Cortex of kidney (tissue), 1 donor: ENCODE measurements at places on chromosomes 2 and 18.

- no peak for DNase-seq
These were observed 98.7 kb upstream of the THOC1 start for GRCh38 chr18:366466-367061.

GRCh38 chr2:23760736-23761135, 166.2 kb downstream of the ATAD2B start:
- no peak for DNase-seq

GRCh38 chr2:42493468-42494354, at the start of gene KCNG3:
Gene KCNG3 (minus strand): TSS chr2:42493982. CDS start chr2:42493501, 481 bp downstream.
- no peak for DNase-seq

DNA sequence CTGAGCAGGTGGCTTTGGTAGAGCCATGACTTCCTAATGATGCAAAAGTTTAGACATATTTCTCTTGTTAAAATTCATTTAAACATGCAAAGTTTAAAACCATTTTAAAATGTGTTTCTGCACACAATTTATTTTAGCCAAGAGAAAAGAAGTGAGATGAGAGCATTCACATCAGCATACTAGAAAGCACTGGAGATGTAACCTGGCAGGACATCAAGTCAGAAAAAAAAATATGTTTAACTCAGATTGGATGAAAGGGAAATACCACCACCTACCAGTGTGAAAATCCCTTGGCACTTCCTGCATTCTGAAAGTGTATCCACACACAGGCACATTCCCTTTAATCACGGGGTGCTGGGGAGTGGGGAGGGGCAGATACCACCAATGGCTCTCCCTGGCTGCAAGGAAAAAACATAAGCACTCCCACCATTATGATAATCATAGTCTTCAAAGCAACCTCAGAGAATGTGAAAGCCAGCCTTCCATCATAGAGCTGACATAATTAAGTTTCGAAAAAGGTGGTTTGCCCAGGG, 25.0 kb downstream of the DNER start:
- DNase-seq = no peak

GRCh38 chr2:145140658-145141057, 620.7 kb upstream of the ZEB2 start:
- no peak for DNase-seq

- no peak for DNase-seq
These were observed 29.7 kb upstream of the NOSTRIN start for GRCh38 chr2:168772704-168773103.

- DNase-seq = no peak
These were observed 26.2 kb upstream of the CYP27A1 start for GRCh38 chr2:218755567-218756404.

DNA sequence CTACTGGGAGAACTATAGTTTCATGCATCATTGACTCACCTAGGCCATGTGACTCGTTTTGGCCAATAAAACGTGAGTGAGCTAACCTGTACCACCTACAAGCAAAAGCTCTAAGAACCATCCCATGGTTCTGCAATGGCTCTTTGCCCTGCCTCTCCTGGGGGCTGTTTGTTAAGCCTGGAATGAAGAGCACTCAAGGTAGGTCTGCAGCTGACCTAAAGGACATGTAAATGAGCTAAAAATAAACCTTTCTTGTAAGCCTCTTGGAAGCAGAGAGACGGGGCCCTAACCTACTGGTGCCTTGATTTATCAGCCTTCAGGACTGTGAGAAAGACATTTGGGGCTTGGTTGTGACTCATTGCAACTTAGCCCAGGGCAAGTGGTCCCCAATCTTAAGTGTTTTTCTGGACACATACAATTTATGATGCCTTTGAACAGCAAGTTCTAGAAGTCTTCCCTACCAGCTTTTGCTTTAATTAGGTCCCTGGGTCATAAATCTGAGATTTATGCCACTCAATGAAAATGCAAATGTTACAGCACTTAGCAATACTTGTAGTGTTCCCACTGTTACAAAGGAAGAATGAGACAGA, 107.4 kb downstream of the OSBPL6 start:
- no peak for DNase-seq

- DNase-seq = no peak
These were observed 18.8 kb upstream of the CASP10 start for GRCh38 chr2:201164166-201164565.

DNA sequence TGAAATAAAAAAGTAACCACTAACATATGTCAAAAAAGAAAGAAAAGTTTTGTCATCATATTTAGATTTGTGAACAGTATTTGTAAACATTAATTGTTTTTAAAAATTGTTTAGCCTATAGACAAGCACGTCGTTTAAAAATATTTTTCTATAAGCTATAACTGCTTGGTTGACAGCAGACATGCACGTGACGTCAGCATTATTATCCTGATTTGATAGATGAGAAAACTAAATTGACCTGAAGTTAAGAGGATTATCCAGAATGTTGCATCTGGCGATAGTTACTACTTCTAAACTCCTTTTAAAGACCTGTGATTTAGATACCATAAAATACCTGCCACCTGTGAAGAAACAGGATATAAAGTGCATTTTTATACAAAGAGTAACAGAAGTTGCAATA, 156.9 kb upstream of the BARD1 start:
- DNase-seq = no peak

DNA sequence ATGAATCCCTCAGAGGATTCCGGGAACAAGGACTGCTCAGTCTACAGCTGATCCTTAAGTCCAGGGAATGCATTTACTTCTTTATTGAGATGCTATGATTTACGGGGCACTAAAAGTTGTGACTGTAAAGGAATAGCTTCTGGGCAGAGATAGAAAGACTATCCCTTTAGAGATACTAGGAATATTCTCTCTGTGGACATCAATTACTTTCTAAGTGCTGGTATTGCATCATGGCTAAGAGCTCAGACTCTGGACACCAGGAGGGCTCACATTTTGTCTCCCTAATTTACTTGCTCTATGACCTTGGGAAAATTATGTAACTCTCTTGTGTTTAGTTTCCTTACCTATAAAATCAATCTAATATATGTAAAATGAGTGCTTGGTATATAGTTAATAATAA, 131.4 kb downstream of the AKAIN1 start:
- no peak for DNase-seq

DNA sequence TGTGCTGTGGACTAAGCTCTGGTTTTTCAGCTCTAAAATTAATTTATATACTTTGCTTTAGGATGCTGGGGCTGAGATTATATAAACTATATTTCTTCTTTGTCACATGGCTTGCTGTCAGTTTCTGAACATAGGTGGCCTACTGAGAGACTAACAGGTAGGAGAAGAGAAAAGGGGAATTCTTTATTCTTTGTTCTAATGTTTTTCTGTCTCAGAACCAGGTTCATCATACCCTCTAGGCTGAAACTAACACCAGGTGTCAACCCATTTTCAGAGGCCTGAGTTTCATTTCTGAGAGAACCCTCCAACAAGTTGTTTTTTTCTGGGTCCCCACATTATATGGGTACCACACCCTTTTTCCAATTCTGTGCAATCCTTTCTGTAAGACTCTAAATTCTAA, 843.6 kb downstream of the TRIB2 start:
- no peak for DNase-seq

GRCh38 chr2:216192181-216192580, 83.0 kb downstream of the XRCC5 start:
- DNase-seq = no peak

DNA sequence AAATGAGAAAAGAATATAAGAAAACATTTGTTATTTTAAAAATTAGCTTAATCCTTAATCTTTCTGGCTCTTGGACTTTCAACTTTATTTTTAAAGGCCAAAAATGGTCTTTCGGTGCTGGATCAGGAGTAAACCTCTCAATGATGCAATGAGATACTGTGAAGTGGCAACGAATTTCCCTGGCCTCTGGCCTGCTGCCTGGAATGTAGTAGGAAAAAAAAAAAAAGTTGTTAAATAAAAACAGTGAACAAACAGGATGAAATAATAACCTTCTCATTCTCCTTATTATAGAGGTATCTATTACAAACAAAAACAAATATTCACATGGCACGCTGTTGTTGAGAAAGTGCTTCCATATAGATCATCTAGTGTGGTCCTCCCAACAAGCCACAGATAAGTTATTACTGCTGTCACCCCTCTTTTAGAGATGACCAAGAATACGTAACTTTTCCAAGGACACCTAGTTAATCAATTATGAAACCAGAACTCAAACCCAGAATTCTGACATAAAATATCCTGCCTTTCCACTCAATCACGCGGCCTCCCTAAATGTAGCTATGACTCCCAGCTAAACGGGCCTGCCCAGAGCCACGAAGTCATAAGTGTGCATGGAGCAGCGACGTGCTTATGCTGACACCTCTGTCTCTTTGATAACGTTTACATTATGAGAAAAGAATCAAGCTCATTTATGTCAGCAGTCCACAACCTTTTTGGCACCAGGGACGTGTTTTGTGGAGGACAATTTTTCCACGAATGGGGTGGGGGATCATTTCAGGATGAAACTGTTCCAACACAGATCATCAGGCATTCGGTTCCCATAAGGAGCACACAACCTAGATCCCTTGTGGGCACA, 170.9 kb downstream of the BCL2 start:
- no peak for DNase-seq

GRCh38 chr2:220991972-220992371, 580.1 kb downstream of the EPHA4 start:
- no peak for DNase-seq

DNA sequence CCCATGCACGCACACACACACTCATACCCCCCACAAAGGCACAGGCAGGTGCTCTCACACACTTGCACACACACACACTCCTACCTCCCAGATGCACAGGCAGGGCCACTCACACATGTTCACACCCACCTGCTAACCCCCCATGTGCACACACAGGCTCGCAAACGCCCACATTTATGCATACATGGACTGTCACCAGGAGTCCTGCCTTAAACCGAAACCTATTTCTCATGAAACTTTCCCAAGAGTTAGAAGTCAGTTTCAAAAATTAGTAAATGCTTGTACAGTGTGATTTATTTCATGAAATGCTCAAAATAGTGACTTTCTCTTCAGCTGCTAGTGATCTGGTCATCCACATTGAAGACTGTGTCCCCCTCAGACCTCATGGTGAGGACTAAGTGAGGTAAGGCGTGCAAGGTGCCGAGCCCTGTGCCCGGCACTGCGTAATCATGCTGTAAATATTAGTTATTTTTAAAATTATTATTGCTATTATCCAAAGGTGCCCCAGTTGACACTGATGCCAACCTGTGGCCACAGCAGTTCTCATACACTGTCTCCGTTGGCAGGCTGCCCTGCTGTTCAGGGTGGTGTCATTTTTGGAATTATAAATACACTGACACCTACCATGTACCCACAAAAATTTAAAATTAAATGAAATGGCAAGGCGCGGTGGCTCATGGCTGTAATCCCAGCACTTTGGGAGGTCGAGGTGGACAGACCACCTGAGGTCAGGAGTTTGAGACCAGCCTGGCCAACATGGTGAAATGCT, 12.4 kb downstream of the CNNM4 start:
- no peak for DNase-seq

DNA sequence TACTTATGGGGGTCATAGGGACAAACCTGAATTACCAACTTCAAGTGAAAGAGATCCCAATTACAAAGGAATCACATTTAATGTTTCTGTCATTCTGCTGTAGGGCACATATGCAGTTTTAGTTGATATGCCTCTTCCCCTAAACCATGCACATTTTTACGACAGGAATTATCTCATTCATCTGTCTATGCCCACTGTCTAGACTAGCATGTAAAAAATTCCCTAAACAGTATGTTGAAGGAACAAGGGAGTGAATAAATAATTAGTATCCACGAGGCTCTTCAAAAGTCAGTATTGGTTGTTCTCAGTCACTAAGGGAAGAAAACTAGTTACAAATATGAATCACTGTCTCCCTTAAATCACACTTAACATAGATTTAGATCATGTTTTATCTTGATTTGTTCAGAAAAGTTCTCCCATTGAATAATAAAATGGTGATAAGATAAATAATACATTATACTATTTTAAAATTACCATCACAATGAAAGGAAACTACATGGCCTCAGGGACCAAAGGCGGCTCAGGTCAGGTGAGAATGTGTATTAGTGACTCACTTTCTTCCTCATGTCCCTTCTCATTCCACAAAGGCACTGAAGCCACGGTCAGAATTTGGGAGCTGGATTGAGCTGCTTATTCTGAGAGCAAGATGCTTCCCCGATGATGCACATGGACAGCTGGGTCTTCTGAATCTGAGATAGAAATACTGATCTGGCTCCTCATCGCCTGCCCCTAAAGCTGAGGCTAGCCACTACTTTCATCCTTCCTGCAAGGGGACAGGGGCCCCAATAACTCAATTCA, 29.1 kb downstream of the DYM start:
- no peak for DNase-seq

DNA sequence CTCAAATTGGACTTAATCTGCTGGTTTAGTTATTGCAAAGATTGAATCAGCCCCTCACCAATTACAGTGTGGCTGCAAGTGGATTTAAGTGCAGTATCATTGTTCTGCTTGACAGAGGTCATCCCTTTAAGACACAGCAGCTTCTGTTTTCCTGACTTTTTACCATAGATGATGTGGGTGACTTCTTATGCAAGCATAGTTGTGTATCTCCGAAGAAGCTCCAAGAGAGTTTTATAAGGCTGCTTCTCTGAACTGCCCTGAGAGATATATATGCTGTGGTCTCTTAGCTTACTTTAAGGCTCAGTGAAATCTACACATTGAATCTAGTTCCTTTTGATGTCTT, 3.5 kb downstream of the TRIB2 start:
- no peak for DNase-seq

DNA sequence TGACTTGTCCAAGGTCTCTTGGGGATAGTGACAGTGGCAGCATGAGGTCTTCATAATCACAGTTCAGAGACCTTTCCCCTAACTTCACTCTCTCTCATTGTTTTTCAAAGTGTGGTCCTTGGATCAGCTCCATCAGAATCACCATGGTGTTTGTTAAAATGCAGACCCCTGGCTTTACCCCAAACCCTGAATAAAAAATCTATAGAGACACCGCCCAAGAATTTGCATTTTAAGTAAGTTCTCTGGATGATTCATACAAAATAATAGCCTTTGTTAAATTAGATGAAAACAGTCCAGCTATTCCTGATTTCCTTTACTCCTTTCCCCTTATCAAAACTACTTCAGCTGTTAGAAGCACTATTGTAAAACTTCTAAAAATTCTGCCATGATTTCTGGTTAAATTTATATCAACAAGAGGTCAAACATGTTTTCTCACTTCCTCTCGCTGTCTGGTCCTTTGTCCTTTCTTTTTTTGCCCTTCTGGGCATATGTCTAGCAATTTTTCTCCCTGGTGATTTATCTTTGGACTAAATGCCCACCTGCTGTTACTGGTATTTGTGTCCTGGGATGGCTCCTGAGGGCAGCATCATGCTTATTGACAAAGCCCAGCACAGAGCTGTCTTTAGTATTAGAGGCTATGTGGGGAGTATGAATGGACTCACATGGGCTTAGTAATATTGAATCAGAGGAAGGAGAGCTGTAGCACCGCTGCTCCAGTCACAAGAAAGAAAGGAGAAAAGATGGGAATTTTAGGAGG, 63.4 kb downstream of the LHCGR start:
- DNase-seq = no peak

DNA sequence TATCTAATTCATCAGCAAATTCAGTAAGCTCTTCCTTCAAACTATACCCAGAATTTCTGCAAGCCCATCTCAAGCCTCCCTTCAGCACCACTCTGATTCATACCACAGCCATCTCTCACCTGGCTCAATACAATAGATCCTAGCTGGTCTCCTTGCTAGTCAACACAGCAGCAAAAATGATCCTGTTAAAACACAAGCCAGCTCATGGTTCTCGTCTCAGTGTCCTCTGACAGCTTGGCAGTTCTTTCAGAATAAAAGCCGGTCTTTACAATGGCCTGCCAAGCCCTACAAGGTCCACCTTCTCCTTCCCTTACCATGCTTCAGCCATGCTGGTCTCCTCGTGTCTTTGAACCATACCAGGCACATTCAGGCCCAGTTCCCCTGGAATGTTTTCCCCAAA, 296.9 kb upstream of the RND3 start:
- no peak for DNase-seq

- DNase-seq = no peak
These were observed 32.1 kb upstream of the SCG2 start for GRCh38 chr2:223634238-223634637.
